ENCODE measurements at places on chromosomes 3 and 15.

DNA sequence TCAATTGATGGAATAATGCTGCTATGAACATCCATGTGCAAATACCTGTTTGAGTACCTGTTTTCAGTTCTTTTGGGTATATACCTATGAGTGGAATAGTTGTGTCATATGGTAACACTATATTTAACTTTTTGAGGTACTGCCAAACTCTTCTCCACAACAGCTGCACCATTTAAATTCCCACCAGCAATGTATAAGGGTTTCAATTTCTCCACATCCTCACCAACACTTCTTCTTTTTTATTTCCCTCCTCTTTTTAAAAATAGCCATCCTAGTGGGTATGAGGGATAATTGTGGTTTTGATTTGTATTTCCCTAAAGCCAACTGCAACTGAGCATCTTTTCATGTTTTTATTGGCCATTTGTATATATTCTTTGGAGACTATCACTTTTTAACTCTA, 31.3 kb upstream of the ARHGEF3 start:
- DNase-seq = no peak

- DNase-seq = peak; percentile 93
Observed at GRCh38 chr3:47475570-47476329, at the start of gene SCAP. Gene SCAP, minus strand, starts transcription at chr3:47475941. Its CDS starts 32,948 bp downstream, at chr3:47442993.

- peak; percentile 4 for DNase-seq
Observed at GRCh38 chr15:83207660-83208366, at the start of gene HDGFL3. Gene HDGFL3, minus strand, starts transcription at chr15:83207823. Its CDS starts 409 bp downstream, at chr15:83207414.

- DNase-seq = no peak
Observed at GRCh38 chr3:180911876-180912303, 580 bp upstream of the FXR1 start.

GRCh38 chr3:32157600-32158264, 51.3 kb downstream of the GPD1L start:
- DNase-seq = no peak

DNA sequence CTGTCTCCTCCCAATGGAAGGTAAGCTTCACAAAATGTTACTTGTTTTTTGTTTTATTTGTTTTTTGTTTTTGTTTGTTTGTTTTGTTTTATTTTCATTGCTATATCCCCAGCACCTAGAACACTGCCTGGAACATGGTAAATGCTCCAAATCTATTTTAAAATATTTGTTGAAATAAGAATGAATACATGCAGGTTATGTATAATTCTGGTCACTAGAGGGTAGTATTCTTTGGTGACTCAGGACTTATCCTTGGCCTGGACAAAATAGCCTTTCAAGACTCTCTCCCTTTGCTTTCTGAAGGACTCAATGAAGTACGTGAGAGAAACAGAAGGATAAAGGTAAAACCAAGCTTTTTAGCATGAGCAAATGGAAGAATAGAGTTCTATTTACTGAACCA, 46.9 kb upstream of the PPP2R3A start:
- DNase-seq = no peak

- DNase-seq = no peak
Observed at GRCh38 chr15:62306851-62307504, 141.9 kb upstream of the C2CD4B start.

- DNase-seq = no peak
Observed at GRCh38 chr15:56837273-56837672, 81.2 kb upstream of the TCF12 start.

DNA sequence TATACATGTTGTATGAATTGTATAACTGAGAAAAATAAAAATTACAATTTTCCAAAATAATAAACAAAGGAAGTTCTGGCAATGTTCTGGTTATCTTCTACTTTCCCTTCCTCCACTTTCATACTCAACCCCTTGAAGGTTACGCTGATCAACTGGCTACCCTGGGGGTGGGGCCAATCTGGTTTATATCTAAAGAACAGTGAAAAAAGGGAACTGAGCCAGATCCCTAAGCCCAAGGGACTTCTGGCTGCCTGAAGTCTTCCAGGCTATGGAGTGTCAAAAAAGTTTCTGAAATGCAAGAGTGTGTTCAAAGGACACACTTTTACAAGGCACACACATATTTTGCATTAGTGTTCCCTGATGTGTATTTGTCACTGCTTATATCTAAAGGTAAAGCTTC, 591.9 kb downstream of the ROBO1 start:
- DNase-seq = no peak

DNA sequence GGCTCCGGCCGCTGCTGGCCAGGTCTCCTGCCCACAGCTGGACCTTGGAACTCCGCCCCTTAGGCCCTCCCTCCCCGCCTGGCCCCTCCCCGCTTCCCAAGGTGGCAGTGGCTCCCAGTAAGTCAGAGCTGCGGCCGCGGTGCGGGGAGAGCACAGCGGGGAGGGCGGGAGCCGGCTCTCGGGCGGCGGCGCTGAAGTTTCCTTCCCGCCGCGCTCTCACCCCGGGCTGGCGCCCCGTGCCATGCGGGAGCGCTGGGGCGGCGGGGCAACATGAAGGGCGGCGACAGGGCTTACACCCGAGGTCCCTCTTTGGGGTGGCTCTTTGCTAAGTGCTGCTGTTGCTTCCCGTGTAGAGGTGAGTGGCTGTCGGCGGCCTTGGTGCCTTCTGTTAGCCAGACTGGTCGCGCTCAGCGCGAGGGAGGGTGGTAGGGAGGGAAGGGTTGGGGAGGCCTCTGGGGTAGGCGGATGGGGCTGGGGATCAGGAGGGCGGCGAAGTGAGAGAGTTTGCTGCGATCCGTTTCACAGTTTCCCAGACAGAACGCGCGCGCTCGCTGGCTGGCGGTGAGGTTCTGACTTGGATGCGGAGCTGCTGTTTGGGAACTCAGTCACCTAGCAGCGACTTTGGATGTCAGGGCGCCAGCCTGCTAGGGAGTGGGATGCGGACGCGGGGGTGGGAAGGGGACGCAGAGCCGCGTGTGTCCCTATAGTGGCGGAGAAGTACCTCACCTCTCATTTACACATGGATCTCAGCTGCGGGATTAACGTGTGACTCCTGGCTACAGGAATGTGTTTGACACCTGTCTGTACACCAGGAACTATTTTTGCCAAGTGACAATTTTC, 145.5 kb upstream of the UMPS start:
- peak; percentile 5 for DNase-seq

DNA sequence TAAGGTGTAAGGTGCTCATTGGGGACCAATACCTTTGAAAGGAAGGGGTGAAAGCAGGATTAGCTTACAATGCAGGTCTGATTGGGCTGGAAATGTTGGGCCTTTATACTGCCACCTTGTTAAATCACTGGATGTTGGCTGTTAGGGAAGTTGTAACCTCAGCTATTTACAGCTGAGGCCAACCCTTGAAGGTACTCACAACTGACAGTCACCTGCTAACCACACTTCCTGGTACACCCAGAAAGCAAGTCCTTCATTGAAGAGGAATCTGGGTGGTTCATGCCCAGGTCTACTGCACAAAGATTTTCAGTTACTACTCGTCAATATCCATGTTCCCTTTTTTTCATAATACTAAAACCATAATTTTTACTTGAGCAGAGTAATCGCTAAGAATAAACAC, 65.4 kb upstream of the CLDN18 start:
- DNase-seq = no peak

- no peak for DNase-seq
Observed at GRCh38 chr3:30858894-30859389, 35.5 kb downstream of the GADL1 start.

- DNase-seq = no peak
Observed at GRCh38 chr15:101280007-101280406, 2.7 kb upstream of the SELENOS start.

Data from stimulated activated CD4-positive, alpha-beta T cell treated with anti-CD3 and anti-CD28 coated beads, Interleukin-12 subunit alpha, Interleukin-12 subunit beta, amount 100 ng/mL, for 24 hours (primary cell).